T-helper 9 cell (primary cell): ENCODE measurements at places on chromosomes 6 and 20.

DNA sequence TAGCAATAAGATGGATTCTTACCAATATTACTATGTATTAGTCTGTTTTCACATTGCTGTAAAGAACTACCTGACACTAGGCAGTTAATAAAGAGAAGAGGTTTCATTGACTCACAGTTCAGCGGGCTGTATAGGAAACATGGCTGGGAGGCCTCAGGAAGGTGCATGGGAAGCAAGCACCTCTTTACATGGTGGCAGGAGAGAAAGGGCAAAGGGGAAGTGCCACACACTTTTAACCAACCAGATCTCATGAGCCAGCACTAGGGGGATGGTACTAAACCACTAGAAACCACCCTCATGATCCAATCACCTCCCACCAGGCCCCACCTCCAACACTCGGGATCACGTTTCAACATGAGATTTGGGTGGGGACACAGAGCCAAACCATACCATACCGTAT is 40.7 kb upstream of the CCDC167 start:
- no peak for DNase-seq

- DNase-seq: no peak
Measured at GRCh38 chr6:43904311-43905123, 134.5 kb downstream of the VEGFA start.

- no peak for DNase-seq
Measured at GRCh38 chr20:24497851-24498250, 28.4 kb downstream of the SYNDIG1 start.

- no peak for DNase-seq
Measured at GRCh38 chr20:22526512-22527012, 57.8 kb downstream of the FOXA2 start.

GRCh38 chr20:17543531-17544131 is 12.5 kb upstream of the BFSP1 start:
- no peak for DNase-seq
